Fibroblast of the aortic adventitia (primary cell): ENCODE measurements at places on chromosomes 7 and 10.

DNA sequence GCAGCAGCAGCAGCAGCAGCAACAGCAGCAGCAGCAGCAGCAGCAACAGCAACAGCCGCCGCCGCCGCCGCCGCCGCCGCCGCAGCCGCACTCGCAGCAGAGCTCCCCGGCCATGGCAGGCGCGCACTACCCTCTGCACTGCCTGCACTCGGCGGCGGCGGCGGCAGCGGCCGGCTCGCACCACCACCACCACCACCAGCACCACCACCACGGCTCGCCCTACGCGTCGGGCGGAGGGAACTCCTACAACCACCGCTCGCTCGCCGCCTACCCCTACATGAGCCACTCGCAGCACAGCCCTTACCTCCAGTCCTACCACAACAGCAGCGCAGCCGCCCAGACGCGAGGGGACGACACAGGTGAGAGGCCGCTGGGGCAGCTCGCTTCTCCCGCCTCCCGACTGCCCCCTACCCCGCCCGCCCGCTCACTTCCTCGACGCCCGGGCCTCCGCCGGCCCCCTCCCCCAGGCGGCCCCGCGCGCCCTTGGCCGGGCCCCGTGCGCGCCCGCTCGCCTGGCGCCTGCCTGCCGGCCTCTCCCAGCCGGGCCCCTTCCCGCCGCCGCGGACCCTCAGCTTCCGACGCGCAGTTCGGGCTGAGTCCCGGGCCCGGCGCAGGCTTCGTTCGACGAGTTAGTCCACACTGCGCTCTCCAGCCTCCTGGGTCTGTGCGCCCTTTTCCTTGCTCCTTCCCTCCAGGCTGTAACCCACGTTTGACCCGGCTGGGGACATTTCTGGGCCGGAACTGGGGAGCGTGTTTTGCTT lies 882 bp downstream of the DLX6 start:
- DNase-seq, result no peak

DNA sequence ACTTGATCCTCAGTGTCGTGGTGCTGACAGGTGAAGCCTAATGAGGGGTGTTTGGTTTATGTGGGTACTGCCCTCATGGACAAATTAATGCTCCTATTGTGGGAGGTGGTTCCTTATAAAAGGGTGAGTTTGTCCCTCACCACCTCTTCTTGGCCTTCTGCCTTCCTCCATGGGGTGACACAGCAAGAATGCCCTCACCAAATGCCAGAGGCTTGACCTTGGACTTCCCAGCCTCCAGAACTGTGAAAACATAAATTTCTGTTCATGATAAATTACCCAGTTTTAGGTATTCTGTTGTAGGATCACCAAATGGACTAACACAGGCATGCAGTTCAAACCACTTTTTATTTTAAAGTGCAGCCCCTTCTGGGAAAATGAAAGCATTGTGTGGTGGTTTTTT lies 39.4 kb downstream of the BAMBI start:
- no peak for DNase-seq

GRCh38 chr7:45087301-45088145 lies 1.2 kb downstream of the NACAD start:
- no peak for DNase-seq

- DNase-seq, result no peak
These were observed 2.2 kb downstream of the CDC123 start for GRCh38 chr10:12198156-12198555.

DNA sequence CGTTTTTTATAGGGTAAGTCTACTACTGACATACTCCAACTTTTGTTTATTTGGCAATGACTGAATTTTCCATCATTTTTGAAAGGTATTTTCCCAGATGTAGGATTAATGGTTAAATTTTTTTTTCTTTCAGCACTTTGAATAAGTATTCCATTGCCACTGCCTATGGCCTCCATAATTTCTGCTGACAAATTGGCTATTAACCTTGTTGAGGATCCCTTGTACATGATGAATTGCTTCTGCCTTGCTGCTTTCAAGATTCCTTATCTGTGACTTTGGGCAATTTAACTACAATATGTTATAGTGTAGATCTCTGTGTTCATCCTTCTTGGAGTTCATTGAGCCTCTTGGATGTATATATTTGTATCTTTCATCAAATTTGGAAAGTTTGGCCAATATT lies 21.6 kb upstream of the VWDE start:
- DNase-seq, result no peak

GRCh38 chr10:62056219-62056618 lies 154.7 kb downstream of the ARID5B start:
- DNase-seq, result no peak

GRCh38 chr7:25860275-25861163 lies 291.5 kb upstream of the NFE2L3 start:
- no peak for DNase-seq

- no peak for DNase-seq
These were observed 178.2 kb downstream of the CCDC3 start for GRCh38 chr10:12823328-12823727.

GRCh38 chr10:116121640-116122525 lies 151.1 kb downstream of the GFRA1 start:
- no peak for DNase-seq
